Stimulated activated CD4-positive, alpha-beta T cell treated with anti-CD3 and anti-CD28 coated beads, Interleukin-15, amount 100 ng/mL, for 48 hours (primary cell): ENCODE measurements at places on chromosomes 2 and 18.

DNA sequence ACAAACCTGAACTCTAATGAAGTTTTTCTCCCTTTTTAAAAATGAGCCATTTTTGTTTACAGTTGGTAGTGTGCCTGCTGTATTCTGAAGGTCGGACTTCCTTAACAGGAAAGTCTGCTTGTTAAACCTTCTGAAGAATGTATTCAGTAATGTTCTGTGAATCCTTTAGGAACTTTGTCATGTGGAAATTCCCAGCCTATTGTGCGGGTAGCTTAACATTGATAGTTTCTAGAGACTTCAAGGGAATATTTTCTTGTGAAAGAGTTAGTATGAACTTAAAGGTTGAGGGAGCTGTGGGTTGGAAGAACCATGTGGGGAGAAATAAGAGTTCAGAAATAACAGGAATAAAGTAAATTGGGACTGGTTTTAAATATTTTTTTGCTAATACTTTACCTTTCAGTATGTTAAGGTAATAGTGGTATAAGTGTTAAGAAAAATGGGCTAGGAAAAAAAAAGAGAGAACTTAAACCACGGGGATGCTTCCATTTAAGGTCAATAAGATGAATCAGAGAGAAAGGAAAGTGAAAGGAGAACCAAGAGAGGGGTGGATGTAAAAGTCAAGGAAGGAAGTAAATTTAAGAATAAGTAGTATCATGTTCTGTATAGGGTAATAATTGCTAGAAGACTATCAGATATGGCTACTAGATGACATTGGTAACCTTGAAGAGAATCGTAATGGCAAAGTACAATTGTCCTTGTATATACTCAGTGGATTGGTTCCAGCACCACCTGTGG, 90.5 kb downstream of the PMS1 start:
- DNase-seq, result no peak

DNA sequence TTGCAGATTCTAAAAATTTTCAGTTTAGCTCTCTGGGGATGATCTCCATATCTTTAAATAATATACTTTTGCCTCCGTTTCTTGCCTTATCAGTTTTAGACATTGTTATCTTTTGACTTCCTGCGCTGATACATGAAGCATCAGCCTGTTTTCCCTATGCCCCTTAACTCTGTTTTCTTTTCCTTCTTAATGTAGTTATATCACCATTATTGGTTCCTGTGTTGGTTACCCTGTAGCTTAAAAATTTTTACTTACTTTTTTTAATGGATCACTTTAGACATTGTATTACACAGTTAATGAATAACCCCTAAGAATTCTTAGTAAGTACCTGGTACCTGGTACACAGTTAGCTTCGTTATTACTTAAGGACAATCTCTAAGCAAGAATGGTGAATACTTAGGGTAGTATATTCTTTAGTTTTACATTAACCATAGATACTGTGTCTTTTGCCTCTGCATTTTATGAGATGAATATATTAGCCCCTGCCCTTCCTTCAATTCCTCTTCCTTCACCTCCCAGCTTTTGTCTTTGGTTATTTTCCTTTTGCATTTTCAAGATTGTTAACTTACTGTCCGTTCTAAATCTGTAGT, 40.9 kb downstream of the BABAM2 start:
- no peak for DNase-seq

GRCh38 chr18:39344487-39344886, 1778.9 kb upstream of the CELF4 start:
- no peak for DNase-seq

DNA sequence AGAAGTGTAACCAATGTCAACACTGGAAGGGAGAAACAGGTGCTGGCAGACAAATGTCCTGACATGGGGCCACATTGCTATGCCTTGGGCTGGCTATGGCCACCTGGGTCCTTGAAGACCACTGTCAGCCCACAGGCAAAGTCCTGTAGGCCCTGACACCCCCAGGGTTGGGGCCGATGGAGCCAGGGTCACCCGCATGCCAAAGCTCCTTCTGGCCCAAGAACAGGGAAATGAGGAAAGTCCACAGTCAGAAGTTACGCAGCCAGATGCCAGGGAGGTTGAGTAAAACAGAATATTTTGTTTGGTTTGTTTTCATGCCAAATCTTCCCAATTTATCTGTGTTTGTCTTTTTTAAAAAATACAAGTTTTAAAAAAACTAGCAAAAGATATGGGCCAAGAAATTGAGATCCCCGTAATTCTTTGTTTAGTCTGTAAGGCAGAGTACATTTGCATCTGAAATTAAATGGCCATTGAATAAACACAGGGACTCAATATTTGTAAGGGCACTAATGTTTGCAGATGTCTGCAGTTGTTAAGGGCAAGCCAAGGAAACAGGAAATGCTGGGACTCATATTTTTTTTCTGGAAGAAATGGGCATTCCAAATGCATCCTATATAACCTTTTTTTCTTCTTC, 186.4 kb downstream of the FAM210A start:
- no peak for DNase-seq

DNA sequence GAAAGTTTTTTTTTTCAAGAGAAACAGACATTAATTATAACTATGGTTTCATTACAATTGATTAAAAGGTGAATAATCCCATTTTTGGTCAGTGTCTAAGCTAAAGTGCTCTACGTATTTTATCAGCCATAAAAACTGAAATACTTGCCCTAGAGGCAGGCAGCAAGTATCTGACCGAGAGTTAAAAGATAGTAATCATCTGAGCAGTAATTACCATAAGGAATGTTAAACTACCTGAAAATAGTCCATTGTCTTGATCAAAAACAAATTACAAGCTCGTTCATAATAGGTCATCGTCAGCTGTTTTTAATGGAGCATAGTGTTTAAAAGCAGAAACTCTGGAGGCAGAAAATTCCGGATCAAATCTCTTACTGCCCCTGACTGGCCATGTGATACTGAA, 105.7 kb upstream of the ZEB2 start:
- no peak for DNase-seq

DNA sequence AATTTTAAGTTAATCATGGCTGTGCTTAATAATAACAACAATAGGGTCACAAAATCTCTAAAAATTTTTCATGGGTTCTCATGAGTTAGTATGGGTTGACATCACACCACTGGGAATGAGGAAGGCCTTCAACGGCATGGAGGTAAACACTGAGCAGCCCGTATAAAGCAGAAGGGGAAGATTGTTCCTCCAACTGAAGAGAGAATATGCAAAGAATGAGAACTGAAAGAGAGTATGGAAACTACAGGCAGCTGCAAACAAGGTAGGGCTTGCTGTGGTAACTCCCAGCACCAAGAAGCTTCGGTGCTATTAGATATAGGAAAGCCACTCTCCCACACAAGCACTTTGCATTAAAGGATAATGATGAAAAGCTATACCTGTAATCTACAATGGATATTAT, 1242.3 kb upstream of the CELF4 start:
- no peak for DNase-seq
